IPS-NIHi11 (cell line): ENCODE measurements at places on chromosomes 5 and 9.

DNA sequence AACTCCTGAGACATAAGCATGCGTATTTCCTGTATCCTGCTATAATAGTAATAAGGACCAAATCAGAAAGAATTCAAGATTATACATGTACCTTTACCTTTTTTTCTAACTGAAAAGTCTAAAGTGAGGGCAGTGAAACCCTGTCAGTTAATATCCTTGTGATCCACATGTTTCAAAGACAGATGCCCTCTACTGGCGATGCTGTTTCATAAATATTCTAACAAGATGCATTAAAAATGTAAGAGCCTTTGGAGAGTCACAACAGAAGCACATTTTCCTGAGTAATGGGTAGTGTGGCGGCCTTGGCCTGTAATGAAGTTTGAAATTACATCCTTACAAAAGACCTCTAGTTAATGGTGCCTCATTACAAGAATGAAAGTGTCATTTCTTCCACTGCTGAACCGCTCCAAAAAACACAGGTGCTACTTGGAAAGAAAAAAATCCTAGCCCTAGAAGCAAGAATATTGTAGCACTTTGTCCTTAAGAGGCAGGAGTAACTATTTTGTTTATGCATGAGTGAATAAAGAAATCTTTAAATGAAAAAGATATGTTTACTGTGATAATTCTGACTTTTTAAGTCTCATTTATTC, 232.6 kb downstream of the EPB41L4A start:
- no peak for DNase-seq

- no peak for DNase-seq
Measured at GRCh38 chr5:178186427-178186826, 744 bp downstream of the GMCL2 start.

DNA sequence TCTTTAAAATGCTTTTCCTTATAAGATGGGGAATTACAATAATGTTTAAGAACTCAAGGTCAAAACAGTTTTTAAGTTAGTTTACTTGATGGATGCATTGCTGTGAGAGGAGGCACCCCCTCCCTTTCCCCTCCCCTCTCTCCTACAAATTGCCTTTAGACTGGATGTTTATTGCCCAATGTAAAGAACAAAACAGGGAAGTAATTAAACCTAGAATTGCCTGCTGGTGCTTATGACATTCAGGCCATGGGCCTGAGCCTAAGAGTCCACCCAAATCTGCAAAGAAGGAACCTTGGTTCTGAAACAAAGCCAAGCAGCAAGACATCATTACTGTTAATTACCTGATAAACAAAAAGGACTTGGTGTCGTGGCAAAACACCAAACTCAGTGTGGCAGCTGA, 630.3 kb downstream of the ISL1 start:
- no peak for DNase-seq

- DNase-seq, result peak; percentile 79
Measured at GRCh38 chr9:35732800-35733541, 505 bp downstream of the CREB3 start.
